ENCODE measurements at places on chromosomes 6 and 20.

GRCh38 chr6:114747995-114748625 is 405.3 kb upstream of the HS3ST5 start:
- no peak for DNase-seq

GRCh38 chr6:82904860-82905259 is 160.8 kb downstream of the UBE3D start:
- DNase-seq: no peak

DNA sequence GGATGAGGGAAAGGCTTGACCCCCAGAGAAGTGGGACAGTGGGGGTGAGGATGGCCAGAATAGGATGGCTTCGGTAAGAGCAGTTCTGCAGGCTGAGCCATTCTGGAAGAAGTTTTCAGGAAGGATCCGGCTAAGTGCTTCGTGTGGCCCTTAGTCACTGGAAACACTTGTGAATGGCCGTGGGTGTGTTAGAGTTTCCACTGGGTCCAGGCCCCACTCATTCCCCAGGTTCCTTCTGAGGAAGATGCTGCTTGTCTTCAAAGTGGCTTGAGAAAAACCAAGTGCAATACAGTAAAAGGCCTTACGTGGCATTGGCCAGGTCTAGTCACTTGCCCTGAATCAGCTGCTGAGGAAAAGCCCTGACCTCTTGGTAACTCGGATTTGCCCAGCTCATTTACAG is 27.9 kb downstream of the MANBAL start:
- no peak for DNase-seq

DNA sequence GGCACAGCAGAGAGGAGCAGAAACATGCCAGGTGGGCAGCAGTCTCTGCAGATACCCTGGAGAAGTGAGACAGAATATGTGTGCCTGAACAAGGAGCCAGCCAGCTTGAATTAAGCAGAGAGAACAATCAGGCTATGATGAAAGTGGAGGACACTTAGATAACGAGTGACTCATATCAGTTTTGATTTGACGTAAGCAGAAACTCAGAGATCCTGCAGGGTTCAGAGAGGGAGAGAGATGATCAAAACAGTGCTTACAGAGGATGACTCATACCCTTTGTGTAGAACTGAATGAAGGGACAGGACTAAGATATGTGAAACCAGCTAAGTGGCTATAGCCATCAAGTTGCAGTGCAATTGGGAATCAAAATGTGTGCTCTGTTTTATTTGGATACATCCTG is 300.7 kb downstream of the TENT5A start:
- no peak for DNase-seq

DNA sequence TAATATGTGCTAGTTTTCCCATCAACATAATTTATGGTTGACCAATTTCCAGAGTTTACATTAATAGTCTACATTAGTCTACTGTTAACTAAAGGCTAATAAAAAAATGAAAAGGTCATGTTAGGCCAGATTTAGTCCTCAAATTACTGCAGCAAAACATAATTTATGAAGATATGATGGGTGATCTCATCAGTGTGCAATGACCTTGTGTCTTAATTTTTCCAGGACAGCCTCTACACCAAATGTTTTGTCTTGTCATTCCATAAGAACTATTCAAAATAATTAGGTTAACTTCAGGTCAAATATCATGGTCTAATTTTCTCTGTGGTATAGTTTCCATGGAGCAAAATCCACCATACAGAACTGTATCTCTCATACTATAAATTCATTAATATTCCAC is 234.2 kb downstream of the COL12A1 start:
- DNase-seq: no peak

GRCh38 chr6:134080171-134080795 is 27.9 kb upstream of the SLC2A12 start:
- no peak for DNase-seq

DNA sequence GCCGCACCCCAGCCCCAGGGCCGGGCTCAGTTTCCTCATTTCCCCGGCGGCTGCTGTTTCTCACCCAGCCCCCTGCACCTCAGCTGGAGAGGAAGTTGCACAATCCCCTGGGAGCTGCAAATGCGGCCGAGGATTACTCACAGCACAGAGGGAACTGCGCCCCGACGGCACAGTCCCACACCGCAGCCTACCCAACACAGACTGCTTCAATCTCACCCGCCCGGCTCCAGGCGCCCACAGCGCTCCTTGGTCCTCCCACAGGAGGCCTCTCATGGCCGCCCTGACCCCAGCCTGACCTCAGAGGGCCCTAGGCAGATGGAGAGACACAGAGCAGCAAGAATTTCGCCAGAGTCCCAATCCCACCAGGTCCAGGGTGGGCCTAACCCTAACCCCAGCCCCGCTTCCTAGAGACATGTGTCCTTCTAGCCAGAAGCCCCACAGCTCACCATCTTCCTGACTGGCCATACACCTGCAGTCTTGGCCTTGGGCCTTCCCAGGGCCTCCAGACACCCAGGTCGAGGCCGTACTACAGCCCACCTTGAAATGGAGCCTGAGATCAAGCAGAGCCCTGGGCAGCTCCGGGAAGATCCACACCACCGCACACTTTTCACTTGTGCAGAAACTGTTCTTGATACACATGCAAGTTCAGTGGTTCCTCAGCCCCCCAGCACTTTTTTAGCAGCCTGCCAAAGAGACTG is 11.7 kb downstream of the TFEB start:
- DNase-seq: no peak

DNA sequence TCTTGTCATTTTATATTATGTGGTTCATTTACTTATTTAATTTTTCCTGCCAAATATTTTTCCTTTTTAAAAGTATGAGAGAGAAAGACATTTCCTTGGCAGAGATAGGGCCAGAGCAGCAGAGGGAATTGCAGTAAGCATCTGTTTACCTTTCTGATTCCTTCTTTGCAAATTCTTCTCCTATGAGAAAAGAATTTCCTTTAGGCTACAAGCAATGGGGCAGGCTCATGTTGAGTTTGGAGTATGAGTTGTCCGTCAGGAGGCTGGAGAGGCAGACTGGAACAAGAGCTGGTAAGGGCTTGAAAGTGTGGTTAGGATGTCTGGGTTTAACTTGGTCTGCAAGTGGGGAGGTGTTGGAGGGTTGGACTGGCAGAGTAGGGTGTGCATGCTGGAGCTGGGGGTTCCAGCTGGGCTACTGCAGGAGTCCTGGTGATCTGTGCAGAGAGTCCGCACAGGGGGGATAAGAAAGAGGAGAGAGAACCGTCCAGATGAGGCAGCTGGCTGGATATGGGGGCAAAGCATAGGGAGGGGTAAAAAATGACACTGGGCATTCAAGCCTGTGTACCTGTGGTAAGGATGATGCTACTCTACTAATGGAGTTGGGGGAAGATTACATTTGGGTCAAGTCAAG is 19.7 kb downstream of the TIAM2 start:
- no peak for DNase-seq

- DNase-seq: no peak
Observed at GRCh38 chr6:133033263-133033662, 207.9 kb upstream of the EYA4 start.
